ENCODE measurements at places on chromosomes 7 and 10. TPM values are rescaled to one million over a fixed set of nuclear protein-coding genes. Genes with fewer than 3 reads are reported as not detected.

- peak; percentile 97 for DNase-seq
Observed at GRCh38 chr7:24052572-24053260, 231.3 kb upstream of the NPY start.

DNA sequence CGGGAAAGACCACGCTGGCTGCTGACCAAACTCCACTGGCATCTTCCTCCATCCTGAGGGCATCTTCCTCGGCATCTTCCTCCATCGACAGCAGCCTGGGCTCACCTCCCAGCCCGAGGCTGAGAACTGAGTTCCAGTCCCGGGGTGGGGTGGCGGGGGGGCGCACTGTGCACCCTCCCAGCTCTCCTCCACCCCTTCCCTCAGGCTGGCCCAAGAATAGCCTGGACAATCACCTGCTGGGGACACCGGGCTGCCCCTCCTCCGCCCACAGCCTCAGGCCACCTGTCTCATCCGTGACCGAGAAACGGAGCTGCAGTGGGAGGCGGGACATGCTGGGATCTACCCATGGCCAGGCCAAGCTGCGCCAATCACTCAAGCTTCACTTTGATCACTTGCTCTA lies 37.2 kb downstream of the DIP2C start:
- no peak for DNase-seq

GRCh38 chr10:114777415-114777814 lies 44.2 kb upstream of the FHIP2A start:
- no peak for DNase-seq

DNA sequence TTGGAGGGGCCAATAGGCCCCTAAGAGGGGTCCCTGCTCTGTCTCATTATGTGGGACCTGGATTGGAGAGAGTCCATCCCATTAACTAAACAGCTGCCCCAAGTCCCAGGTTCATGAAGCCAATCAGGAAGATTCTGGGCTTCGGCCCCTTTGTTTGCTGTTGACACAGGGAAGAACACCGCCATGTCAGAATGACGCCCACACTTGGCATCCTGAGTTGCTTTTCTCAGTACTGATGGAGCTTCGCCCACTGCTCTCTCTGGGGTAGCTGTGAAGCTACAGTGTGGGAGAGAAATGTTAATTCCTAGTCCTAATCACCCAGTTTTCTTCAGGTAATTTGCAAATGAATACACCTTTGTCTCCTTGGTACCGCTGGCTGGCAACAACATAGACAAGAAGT lies 264.7 kb downstream of the GLRX3 start:
- DNase-seq = no peak

DNA sequence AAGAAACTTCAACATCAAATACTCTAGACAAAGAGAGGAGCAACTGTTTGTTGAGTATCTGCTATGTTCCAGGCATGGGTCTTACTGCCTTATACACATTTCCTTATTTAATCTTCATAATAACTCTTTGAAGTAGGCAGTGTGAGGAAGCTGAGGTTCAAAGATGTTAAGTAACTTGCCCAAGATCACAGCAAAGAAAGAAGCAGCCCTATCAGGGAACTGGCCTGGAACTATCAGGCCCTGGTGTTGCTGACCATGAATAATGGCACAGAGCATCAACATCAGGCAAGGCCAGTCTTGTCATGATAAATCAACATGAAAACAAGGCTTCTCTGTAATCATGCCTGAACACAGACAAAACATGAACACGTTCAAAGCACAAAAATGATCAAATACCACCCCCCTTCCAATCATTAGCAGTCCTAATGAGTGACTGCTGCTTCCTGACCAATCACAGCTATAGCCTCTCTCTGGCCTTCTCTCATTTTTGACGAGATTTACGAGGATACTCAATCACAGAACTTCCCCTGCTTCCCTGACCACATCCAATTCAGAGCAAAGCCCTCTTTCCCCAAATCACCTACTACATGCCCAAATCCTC lies 2.3 kb downstream of the GSDME start:
- no peak for DNase-seq

The ARL4A gene
- total RNA-seq = 37.9 TPM

The AKR1C4 gene
- not detected for total RNA-seq

All from RPMI7951 (cell line).